Nephron progenitor cell (in vitro differentiated cells): ENCODE measurements at places on chromosomes 6 and 20.

DNA sequence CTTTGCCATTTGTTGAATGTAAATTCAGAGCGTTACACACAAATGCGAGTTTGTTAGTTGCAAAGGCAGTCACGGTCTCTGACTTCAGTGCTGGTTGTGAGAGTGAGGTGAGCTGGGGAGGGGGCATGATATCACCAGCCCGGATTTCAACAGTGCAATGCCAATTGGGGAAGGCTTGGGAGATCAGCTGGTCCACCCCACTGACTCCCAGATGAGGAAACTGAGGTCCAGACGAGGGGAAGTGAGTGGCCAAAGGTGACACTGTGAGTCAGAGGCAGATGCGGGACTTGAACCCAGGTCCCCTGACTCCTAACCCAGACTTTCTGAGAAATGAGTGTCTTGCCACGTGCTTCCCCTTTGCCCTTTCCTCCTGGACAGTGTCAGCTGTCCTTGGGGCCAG, 62.1 kb downstream of the CEBPB start:
- DNase-seq = no peak

DNA sequence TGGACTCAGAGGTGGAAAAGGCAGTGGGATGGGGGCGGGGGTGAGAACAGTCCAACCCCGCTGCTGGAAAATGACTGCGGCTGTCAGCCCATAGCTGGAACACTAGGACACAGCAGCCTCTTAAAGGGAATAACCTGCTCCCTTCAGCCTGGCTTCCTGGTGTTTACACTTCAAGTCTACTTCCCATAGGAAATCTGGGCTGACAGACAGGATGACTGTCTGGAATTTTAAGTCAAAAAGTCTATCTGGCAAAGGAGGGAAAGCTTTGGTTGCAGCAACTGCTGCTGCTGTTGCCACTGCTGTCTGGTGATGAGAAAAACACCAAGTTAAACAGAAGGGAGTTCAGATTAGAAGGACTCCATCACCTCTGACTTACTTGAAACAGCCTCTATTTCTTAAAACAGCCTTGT, 44.9 kb downstream of the TNFRSF21 start:
- no peak for DNase-seq

DNA sequence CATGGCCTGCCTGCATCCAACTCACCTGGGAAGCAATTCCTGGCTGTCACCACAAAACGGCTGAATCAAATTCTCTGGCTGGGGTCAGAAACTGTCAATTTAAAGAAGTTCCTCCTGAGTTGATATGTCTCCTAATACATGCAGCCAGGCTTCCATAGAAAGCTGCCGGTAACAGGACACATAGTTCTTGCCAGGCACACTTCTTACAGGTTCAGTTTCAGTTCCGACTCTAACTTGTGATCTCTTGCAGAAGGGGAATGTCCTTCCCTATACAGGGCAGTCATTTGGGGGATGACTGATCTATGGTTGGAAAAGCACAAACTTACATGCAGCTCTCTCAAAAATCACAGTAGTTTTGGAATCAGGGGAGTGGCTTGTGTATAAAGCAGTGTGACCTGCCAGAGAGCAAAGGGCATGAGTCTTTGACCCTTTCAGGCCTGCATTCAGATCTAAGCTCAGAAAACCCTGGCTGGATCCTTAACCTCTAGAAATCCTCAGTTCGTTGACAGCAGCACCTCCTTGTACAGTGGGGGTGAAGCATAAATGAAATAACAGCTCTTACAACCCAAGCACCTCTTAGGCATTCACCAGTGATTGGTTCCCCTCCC, 195.6 kb downstream of the SCP2D1 start:
- no peak for DNase-seq

DNA sequence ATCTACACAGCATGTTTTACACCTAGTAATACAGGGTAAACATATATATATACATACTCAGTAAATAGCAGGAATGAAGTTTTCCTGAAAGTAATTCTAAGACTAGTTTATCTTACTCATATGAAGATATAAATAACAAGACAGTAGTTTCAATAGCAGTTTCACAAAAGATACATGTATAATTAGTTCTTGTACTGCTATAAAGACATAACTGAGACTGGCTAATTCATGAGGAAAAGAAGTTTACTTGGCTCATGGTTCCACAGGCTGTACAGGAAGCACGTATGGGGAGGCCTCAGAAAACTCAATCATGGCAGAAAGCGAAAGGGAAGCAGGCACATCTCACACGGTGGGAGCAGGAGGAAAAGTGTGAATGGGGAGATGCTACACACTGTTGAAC, 16.9 kb downstream of the RARS2 start:
- no peak for DNase-seq

DNA sequence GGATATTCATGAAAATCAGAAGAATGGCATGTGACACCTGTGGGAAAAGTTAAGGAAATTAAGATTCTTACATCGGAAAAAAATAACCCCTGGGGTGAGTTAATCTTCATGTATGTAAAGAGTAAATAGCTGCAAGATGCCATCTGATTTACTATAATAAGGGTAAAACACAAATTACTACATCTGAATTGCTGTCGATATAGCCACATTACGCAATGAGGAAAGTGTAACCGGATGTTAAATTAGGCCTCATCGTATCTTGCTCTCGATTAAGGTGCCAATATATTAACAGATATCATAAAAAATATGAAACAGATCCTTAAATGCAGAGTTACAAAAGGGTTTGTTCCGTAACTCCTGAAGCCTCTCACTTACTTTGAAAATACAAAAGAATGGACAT, 87.4 kb upstream of the ID4 start:
- DNase-seq = no peak

- DNase-seq = no peak
Measured at GRCh38 chr20:15449061-15449460, 1111.6 kb upstream of the FLRT3 start.

- DNase-seq = no peak
Measured at GRCh38 chr6:100881707-100882040, 545 bp upstream of the ASCC3 start.

GRCh38 chr6:56864171-56864616, 90.7 kb upstream of the BEND6 start:
- no peak for DNase-seq

GRCh38 chr6:165704045-165704748, 41.2 kb upstream of the PDE10A start:
- DNase-seq = no peak

- DNase-seq = peak; percentile 72
Measured at GRCh38 chr20:63183422-63184146, 32.3 kb downstream of the YTHDF1 start.

- no peak for DNase-seq
Measured at GRCh38 chr6:35675871-35676459, 12.8 kb downstream of the FKBP5 start.

GRCh38 chr20:3786665-3787323, at the start of gene CENPB:
Gene CENPB, minus strand, starts transcription at chr20:3786740. Its CDS starts 257 bp downstream, at chr20:3786483.
- peak; percentile 97 for DNase-seq

DNA sequence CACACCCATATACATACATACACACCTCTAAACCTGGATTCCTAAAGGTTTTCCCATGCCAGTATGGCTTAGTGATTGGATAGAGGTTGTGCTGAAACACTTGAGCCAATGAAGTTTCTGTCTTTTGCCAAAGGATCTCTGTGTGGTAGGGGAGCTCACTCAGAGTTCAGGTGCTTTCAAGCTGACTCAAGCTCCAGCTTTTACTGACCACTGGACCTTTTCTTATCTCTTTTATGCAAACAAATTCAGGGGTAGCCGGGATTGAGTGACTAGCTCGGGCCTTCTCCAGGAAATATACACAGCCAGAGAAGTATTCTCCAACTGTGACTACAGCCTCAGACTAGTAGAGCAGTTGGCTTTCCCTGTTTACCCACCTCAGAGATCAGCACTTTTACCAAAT, 21.5 kb upstream of the DSE start:
- no peak for DNase-seq

GRCh38 chr6:163466839-163467390, 52.4 kb downstream of the QKI start:
- no peak for DNase-seq

GRCh38 chr20:38317422-38317821, 13.5 kb downstream of the BPI start:
- no peak for DNase-seq

- no peak for DNase-seq
Measured at GRCh38 chr6:90249458-90249857, 47.2 kb downstream of the BACH2 start.

GRCh38 chr6:156877126-156877863, 100.1 kb downstream of the ARID1B start:
- DNase-seq = no peak

DNA sequence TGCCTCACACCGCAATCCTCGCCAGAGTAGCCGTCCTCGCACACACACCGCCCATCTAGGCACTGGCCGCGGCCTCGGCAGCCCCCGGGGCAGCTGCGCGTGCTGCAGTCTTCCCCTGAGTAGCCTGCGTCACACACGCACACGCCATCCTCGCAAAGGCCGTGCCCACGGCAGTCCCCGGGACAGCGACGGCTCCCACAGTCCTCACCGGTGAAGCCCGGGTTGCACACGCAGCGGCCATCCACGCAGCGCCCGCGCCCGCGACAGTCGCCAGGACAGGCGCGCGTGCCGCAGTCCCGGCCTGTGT, 13.1 kb downstream of the TNXB start:
- no peak for DNase-seq

DNA sequence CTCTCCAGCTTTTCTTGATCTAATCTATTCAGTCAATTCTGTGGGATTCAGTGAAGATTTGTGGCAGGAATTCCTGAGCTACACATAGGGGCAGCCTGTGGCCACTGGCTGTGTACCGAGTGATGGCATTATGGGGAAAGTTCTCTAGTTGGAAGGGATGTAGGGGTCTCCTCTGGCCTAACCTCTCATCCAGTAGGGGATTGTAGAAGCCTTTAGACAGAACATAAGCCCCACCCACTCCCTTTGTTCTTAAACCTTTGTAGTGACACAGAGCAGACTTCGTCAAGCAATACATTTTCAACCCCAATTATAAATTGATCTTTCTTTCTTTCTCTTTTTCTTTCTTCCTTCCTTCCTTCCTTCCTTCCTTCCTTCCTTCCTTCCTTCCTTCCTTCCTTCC, 188.9 kb downstream of the QKI start:
- DNase-seq = no peak

- DNase-seq = no peak
Measured at GRCh38 chr6:52186075-52186474, at the start of gene IL17A. Gene IL17A, plus strand, starts transcription at chr6:52186375. Its CDS starts 57 bp downstream, at chr6:52186432.
